ENCODE measurements at places on chromosomes 6 and 20.

GRCh38 chr20:35305682-35306556, 13.7 kb upstream of the FAM83C start:
- no peak for DNase-seq

DNA sequence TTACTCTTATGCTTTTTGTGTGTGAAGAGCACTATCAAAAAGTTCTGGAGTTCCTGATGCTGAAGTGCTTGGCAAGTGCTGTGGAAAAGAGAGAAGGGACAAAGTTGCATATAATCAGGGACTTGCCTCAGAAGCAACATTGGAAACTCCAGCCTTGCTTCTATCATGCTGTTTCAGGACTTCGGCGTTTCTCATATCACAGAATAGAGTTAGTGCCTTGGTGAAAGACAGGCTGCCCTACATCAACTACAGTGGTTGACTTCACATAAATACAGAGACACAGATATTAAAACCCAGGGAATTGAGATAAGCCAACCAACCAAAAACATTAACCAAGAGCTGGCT, 36.2 kb upstream of the CDKAL1 start:
- no peak for DNase-seq

DNA sequence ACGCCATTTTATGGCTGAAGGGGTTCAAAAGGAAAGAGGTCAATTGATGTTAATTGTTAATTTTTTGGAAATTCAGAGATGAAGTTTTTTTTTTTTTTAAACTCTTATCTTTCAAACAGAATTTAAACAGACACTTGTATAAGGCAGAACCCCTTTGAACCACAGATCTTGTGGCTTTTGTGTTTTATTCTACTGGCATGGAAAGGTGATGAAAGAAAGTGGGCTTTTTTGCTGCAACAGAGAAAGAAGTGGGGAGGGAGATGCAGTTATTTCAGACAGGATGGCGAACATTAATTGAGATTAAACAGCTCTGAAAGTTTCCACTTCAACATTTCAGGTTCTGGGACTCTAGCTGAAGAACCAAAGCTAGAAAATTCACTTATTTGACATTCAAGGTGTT, 200.9 kb downstream of the GJA10 start:
- no peak for DNase-seq

GRCh38 chr6:154238831-154239230, 117.8 kb downstream of the IPCEF1 start:
- DNase-seq: no peak

DNA sequence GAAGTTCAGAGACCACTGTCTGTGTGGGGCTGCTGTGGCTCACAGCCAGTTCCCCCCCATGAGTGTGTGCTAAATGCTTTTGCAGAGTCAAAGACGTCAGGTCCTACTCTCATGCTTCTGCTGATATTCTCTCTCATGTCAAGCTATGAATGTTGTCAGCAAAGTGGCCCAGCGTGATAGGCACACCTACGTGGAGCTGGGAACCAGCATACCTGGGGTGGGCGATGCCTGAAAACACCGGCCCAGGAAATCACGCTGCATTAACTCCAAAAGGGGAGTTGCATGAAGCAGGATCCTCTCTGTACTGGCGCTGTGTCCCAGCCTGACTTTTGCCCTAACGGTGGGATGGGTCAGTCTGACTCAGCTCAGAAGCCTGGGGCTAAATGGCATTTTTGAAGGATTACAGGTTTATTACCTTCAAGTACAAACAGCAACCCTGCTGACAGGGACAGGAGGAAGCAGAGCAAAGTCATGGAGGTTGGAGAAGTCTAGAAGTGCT, 9.0 kb upstream of the MRPS10 start:
- no peak for DNase-seq

- DNase-seq: no peak
Measured at GRCh38 chr6:158011980-158012566, 30.4 kb downstream of the SYNJ2 start.

DNA sequence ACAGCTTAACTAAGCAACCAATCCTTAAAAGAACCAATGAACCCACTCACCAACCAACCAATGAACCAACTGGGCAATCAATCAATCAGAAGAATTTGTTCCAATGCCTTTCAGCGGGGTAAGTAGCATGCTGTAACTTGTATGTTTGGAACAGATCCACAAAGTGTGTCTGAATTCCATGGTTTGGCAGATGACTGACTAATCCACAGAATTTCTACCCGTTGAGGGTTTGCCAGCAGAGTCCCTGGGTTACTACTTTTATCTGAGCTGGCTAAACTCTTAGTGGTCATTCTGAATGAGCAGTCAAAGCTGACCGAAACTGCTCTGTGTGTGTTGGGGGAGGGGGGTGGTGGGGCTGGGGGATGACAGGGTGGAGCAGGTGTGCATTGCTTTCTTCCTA, 125.0 kb upstream of the JAG1 start:
- no peak for DNase-seq

- no peak for DNase-seq
Measured at GRCh38 chr20:29409833-29410805, 1847.3 kb upstream of the DEFB115 start.

- no peak for DNase-seq
Measured at GRCh38 chr6:153994811-153995210, 44.2 kb upstream of the OPRM1 start.

GRCh38 chr20:35991142-35991771, 22.9 kb downstream of the CNBD2 start:
- DNase-seq: no peak

DNA sequence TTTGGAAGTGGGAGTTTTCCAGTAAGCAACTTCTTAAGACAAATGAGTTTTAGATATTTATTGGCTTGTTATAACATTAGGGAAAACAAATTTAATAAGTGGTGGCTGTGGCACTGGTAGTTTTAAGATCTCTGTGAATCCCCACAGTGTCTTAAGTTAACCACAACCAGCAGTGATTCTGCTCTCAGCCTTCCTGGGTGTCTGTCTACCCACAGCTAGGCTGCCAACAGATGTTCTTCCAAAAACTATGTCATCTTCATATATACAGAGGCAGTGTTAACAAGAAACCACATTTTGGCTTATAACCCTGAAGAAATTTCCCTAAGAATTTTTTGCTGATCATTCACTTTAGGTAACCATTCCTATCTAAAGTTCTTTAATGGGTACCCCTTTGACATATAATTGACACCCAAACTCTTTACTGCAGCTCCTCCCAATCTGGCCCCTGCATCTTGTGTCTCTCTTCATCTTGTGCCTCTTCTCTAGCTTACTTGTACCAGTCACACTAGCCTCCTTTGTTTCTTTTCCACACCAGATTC, 52.7 kb downstream of the TOP1 start:
- no peak for DNase-seq

DNA sequence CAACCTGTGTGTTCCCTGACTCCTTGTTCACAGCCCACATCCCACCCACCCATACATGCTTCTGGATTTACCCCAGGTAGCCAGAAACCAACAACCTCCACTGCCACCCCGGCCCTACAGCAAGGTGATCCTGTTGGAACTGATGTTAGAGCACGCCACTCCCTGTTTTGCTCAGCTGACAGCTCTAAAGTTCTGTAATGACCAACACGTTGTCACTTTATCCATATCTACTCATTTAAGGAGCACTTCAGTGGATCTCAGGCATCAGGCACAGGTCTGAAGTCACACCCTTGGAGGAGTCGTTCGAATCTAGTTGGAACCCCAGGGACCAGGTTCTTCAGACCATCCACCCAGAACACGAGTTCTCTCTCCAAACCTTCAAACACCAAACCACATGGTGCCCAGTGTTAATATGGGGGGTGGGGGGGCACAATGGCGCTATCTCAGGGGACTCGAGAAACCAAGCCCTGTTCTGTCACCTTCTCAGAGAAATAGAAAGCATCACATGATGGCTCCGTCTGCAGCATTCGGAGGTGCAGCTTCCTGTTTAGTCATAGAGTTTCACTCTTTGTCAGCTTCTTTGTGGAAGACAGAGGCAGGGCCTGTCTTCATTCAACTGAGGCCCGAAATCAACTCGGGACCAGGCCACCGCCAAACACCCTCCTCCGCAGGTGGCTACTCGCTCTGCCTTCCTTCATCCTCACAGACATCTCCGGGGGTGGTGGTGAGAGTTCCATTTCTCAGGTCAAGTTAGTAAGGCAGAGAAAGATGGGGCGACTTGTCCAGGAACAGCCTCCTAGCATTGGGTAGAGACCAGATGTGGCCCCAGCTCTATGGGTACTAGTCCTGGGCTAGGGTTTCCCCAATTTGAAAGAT, 142.2 kb downstream of the NFATC2 start:
- no peak for DNase-seq

DNA sequence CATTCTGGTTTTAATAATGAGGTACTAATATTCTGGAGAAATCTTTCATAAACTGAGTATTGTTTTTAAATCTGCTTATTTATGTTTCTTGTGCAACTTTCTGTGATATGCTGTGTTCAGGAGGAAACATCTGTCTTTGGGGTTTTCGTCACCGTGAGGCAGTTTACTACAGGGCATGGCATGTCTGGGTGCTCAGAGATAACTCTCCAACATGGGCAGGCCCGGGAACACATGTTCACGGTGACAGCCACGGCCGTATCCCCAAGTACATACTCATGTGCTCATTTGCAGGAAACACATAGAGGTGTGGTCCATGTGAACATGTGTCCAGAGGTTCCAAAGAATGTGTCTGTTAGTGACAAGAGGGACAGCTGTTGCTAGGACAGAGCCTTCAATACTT, 62.1 kb upstream of the CNKSR3 start:
- DNase-seq: no peak

- DNase-seq: no peak
Measured at GRCh38 chr6:99997141-99997540, 3.1 kb upstream of the MCHR2 start.

- no peak for DNase-seq
Measured at GRCh38 chr6:133340557-133340956, 99.4 kb downstream of the EYA4 start.

DNA sequence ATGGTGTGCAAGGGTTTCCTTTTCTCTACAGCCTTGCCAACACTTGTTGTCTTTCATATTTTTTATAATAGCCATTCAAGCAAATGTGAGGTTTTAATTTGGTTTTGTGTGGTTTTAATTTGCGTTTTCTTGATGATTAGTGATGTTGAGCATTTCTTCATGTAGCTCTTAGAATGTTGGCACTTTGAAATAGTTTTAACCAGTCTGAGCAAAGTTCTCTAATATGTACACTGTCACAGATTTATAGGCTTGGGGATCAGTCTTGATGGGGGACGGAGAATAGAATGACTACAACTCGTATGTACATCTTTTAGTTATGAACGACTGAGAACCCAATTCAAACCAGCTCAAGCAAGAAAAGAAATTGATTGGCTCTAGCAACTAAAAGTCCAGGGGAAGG, 1003.1 kb downstream of the KIF16B start:
- DNase-seq: no peak

GRCh38 chr20:48364688-48365421, 462.9 kb downstream of the PREX1 start:
- DNase-seq: no peak

DNA sequence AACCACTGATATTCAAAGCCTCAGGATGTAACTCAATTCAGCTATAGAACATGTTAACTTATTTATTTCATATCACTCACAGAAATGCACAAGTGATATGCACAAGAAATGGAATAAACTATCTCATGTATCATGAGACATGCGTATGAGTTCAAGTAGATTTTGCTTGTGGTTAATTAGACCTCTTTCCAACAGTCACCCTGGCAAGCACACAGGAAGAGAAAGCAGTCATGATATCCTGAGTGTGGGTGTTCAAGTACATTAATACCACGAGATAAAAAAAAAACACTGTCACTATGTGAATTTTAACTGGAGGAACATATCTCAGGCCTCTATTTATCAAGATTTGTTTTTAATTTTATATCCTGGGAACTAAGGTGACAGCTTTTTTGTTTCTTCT, 64.2 kb downstream of the LAMP5 start:
- no peak for DNase-seq

DNA sequence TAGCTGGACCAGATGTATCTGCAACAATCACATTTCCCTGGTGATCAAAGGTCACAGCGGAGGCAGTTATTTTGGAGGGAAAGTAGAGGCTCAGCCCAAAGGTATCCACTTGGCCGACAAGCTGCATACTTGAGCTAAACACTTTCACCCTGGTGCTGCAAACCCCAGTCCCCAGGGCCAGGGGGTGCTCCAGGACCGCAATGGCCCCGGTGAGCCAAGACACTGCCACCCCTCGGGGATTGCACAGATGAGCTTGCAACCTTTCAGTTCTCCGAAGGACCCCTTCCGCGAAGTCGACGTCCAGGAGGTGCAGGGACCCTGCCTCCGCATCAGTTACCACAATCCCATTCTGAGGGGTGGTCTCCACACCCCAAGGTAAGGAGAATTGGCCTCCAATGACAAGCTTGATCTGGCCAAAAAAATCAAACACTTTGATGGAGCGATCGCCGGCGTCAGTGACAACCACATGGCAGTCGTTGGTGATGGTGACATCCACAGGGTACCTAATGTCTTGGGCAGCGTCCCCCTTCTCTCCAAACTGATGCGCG, 823 bp downstream of the NHLRC1 start:
- no peak for DNase-seq

DNA sequence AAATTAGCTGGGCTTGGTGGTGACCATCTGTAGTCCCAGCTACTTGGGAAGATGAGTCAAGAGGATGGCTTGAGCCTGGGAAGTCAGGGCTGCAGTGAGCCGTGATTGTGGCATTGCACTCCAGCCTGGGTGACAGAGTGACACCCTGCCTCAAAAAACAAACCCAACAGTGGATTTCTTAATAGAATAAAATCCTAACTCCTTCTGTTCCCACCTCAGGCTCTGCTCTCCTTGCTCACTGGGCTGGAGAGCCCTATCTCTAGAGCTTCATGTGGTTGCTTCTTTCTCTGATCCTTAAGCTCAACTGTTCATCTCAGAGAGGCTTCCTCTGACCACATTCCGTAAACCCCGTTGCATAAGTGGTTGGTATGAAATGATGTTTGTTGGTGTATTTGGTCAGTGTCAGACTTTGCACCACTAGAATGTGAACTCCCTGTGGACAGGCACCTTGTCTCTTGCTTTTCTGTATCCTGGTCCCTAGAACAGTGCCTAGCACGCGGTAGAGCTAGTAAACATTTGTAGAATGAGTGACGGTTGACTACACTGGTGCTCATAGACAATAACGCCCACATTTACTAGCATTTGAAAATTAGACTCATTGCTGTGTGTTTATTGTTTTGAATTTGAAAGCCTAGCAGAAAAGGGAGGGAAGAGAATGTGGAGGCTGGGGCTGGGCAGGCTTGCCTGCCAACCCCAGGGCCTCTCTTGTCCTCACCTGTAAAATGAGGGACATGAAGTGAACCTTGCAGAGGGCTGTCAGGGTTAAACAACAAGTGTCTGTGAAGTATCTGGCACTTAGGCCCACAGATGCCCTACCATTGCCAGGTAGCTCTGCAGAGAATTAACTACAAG, 4.2 kb downstream of the MAPRE1 start:
- no peak for DNase-seq

- DNase-seq: peak; percentile 26
Measured at GRCh38 chr6:3456898-3457709, at the start of gene SLC22A23. Gene SLC22A23, minus strand, starts transcription at chr6:3457050. Its CDS starts 491 bp downstream, at chr6:3456559.

GRCh38 chr6:77466055-77466450, 2.8 kb upstream of the HTR1B start:
- DNase-seq: no peak
